ENCODE measurements at places on chromosomes 7 and 10. TPM values are rescaled to one million over a fixed set of nuclear protein-coding genes. Genes with fewer than 3 reads are reported as not detected.

COL26A1 gene
- total RNA-seq, result 0.63 TPM

SVIL gene
- 22.1 TPM for total RNA-seq

CTBP2 gene
- total RNA-seq, result 120 TPM

PNLIPRP1 gene
- not detected for total RNA-seq

TMEM236 gene
- total RNA-seq, result 0.06 TPM

PAX2 gene
- 0.26 TPM for total RNA-seq

OLAH gene
- 0.77 TPM for total RNA-seq

All from A549 treated with Hydrocortisone at 1 μM for 4 hours (cell line).